ENCODE measurements at places on chromosomes 4 and X. TPM values are rescaled to one million over a fixed set of nuclear protein-coding genes. Genes with fewer than 3 reads are reported as not detected.

GPR50 gene
- total RNA-seq: not detected

NALF2 gene
- not detected for total RNA-seq

KLHL13 gene
- 0.82 TPM for total RNA-seq

SLC26A1 gene
- total RNA-seq: 0.27 TPM

MAGEC3 gene
- total RNA-seq: not detected

RAB41 gene
- total RNA-seq: not detected

RPL10 gene
- 3,230 TPM for total RNA-seq

WDFY3 gene
- total RNA-seq: 86.9 TPM

MAGEA2B gene
- not detected for total RNA-seq

KCNE5 gene
- 0.36 TPM for total RNA-seq

CT47B1 gene
- not detected for total RNA-seq

SLC25A31 gene
- total RNA-seq: not detected

ARSJ gene
- total RNA-seq: 12.4 TPM

RPS3A gene
- 4,133 TPM for total RNA-seq

SAGE1 gene
- not detected for total RNA-seq

ITM2A gene
- total RNA-seq: 3.3 TPM

CPLX1 gene
- total RNA-seq: not detected

USP17L5 gene
- not detected for total RNA-seq

PLK4 gene
- 21.4 TPM for total RNA-seq

Data from fibroblast of the aortic adventitia (primary cell).